Inflammatory macrophage treated with lipopolysaccharide for 4 hours (primary cell): ENCODE measurements at places on chromosomes 2 and 18.
A peak's percentile ranks its signal among the peaks of the same experiment; 100 is the strongest.

- DNase-seq = peak; percentile 63
Measured at GRCh38 chr2:8115456-8115855, 566.4 kb upstream of the ID2 start.

- DNase-seq = no peak
Measured at GRCh38 chr2:180695586-180696401, 284.6 kb upstream of the UBE2E3 start.

GRCh38 chr2:229160180-229160579 is 110.9 kb downstream of the PID1 start:
- DNase-seq = no peak

- DNase-seq = no peak
Measured at GRCh38 chr2:127604986-127605385, 41.0 kb upstream of the GPR17 start.

DNA sequence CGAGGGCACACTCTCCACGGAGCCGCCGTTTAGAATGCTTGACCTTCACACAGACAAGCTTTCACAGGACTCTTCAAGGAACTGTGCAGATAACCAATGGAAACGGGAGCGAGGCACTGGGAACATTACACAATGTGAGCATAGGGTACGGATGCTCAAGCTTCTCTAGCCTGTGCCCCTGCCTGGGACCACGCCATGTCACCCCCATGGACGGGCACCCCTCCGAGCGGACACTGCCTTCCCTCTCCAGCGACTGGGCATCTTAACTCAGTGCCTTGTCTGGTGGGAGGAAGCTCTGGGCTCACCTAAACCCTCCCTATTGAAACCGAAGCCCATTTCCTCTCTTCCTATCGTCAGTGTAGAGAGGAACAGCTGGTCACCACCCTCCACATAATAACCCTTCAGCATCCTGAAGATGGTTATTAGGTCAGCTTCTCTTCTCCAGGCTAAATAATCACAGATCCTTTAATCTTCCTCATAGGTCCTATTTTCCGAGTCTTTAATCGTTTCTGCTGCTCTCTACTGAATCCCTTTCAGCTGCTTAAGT is 626.7 kb downstream of the GALR1 start:
- DNase-seq = no peak

DNA sequence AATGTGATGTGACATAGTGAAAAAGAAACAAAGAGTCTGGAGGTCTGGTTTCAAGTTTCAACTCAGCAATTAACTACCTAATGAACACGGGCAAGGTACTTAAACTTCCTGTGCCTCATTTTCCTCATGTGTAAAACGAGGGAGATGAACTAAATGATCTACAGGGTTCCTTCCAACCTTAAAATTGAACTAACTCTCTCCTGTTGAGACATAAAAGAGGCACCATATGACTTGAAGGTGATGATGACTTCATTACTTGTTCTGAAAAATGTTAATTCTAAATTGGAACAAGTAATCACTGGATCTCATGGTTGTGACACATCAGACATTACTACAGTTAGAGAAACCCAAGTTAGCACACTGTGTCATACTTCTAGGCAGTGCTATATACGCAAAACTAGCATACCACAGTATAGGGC is 8.9 kb upstream of the REL start:
- peak; percentile 87 for DNase-seq

- no peak for DNase-seq
Measured at GRCh38 chr18:6598657-6599056, 130.9 kb upstream of the ARHGAP28 start.

DNA sequence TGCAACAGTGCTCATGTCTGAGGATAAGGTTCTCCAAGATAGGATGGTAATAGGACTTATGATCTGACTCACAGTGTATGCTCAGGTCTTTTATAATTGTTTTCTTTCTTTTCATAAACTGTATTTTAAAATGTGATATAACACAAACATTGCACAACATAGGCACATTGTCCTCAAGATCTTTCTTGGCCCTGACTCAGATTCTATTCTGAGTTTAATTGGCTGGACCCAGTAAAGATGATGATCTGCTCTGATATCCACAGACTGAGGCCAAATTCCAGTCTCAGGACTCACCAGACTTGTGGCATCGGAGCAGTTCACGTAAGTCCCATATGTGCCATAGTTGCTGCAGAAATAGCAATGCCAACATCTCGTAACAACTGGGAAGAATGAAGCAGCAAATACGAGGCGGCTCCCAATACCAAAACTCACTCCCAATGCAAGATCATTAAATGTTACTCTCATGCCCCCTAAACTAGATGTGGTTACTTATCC is 448.9 kb upstream of the SLC14A2 start:
- DNase-seq = no peak

DNA sequence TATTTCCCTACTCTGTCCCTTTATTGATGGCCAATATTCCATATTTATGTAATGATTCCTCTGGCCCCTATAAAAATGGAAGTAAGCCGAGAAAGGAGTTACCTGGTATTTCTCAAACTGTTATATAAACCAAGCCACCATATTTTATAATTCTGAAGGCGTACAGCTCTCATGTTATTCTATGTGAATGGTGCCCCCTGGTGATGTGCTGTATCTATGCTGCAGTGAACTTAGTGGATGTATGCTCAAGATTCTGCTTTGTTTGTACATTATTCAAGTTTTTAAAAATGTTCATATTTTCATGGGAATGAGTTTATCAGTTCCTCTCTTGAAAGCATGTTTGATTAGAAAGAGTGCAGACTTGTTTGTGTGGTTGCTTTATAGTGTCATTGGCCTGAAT is 194.5 kb upstream of the LRRTM1 start:
- DNase-seq = no peak

DNA sequence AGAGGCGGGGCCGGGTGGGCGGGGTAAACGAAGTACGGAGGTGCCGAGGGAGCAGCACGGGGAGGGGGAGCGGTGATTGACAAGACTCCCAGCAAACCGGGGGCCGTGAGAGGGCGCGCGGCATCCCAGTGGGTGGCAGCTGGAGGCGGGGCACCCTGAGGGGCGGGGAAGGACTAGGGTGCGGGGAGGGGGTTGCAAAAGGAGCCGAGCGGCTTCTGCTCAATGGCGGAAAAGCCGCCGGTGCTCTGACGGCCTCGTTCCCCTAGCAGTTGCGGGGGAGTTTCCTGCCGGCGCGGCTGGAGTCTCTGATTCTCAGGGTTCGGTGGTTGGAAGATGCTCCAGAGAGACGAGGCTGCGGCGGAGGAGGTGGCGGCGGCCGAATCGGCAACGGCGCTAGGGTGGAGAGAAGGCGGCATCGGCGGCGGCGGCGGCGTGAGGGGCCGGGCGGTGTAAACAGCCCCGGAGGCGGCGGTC is at the start of gene PPM1B:
TSS of gene PPM1B (plus strand) at position 195 of the 474 bp plus-strand sequence. CDS start 32,325 bp downstream, outside the sequence.
- DNase-seq = no peak

DNA sequence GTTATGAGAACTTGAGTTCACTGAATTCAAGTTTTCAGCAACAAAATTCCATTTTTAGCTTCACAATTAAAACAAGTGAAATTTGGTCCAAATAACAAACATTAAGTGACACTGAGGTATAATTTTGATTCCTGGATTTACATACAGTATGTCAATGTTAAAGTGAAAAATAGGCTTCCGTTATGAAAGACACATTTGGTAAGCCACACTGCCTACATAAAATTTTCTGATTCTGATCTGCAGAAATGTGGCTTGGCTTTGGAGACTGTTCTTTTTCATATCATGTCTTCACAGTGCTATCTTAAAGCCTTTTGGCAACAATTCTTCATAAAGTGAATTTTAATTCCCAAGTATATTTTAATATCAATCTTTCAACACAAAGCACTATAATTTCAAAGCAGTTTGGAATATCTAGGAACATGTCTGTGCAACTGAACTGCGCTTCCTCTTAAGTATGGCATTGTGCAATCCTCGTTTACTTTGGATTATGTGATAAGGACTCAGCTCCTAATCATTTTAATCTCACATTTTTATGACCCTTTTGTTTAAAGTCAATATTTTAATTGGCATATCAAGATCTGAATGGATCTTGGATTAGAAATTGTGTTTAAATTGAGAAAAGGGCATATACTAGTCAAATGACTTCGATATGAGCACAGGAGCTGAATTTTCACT is 60.0 kb downstream of the RBMS1 start:
- peak; percentile 35 for DNase-seq

GRCh38 chr18:199214-199613 is 40.9 kb downstream of the USP14 start:
- DNase-seq = no peak
